ENCODE measurements at places on chromosomes 13 and 19. TPM values are rescaled to one million over a fixed set of nuclear protein-coding genes. Genes with fewer than 3 reads are reported as not detected.

The FSD1 gene
- polyA plus RNA-seq: 0.12 TPM

The RASAL3 gene
- 3.3 TPM for polyA plus RNA-seq

The FAM83E gene
- 4.2 TPM for polyA plus RNA-seq

The OR7A5 gene
- not detected for polyA plus RNA-seq

The PGPEP1 gene
- 17.2 TPM for polyA plus RNA-seq

The GPR12 gene
- 0.11 TPM for polyA plus RNA-seq

The TEX26 gene
- polyA plus RNA-seq: not detected

The CBY2 gene
- polyA plus RNA-seq: not detected

The AKAP8L gene
- 40.5 TPM for polyA plus RNA-seq

The ZNF90 gene
- 0.45 TPM for polyA plus RNA-seq

The PALM3 gene
- 1.9 TPM for polyA plus RNA-seq

The SYNGR4 gene
- not detected for polyA plus RNA-seq

The MISP3 gene
- 3.8 TPM for polyA plus RNA-seq

The C5AR2 gene
- polyA plus RNA-seq: 4.2 TPM

Measured in adipose tissue (tissue), 3 donors.